ENCODE measurements at places on chromosomes 11 and 22.
A peak's percentile ranks its signal among the peaks of the same experiment; 100 is the strongest.

DNA sequence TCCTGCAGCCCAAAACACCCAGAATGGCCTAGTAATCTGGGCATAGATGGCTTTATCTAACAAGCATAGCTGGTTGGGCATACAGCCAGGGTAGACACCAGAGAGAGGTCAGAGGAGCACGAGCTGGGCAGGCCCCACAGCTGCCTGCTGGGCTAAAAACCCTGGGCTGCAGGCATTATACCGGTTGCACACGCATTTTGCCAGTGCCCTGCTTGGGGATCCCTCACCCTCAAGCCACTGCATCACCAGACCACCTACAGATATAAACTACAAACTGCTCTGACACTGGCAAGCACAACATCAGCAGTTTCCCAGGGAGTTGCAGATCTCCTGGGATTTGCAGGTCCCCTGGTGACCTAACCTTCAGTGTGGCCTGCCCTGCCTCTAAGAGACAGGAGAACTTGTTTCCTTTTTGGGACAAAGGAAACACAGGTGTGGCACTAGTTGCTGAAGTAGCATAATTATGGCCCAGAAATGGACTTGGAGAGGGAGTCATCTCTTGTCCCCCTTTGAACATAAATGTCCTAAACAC, 79.1 kb upstream of the SC5D start:
- DNase-seq, result no peak

DNA sequence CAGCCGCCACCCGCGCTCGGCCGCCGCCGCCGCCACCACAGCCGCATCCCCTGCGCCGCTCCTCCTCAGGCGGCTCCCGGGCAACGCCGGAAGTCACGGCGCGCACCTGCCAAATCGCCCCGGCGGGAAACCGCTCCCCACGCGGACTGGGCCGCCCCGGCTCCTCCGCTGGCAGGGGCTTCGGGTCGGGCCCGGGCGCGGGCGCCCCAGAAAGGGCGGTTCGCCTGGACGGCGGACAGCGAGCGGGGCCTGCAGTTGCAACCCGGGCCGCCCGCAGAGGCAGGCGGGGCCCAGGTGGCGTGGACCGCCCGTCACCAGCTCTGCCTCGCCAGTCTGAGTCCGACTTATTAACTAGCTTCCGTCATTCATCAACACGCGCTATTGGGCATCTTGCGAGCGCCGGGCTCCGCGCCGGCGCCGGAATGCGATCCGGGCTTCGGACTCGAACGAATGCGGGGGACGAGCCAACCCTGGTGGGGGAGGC, at the start of gene HIRA:
Gene HIRA (minus strand): TSS at position 85 of the 484 bp plus-strand sequence. CDS start 257 bp downstream, outside the sequence.
- peak; percentile 82 for DNase-seq

DNA sequence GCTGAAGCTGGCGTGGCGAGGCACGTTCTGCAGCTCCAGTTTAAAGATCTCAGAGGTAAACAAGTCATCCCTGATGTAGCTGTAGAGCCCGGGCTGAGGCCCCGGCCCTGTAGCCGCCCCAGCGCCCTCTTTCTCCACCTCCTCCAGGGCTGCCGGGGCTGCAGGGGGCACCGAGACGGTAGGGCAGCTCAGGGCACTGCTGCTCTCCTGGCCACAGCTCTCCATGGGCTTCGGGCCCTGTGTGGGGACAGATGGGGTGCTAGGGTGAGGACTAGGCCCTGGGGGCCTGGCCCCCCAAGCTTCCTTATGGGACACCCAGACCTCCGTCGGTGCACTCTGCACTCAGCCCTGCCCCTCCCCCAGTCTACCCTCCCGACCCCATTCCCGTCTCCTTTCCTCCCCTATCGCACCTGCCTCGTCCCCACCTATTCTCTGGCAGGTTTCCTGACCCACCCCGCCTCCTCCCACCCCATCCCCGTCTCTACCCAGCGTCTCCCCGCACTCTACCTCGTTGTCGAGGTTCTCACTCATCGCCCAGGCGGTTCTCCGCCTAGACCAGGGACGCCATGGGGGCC, 559 bp downstream of the RANBP1 start:
- DNase-seq, result no peak

DNA sequence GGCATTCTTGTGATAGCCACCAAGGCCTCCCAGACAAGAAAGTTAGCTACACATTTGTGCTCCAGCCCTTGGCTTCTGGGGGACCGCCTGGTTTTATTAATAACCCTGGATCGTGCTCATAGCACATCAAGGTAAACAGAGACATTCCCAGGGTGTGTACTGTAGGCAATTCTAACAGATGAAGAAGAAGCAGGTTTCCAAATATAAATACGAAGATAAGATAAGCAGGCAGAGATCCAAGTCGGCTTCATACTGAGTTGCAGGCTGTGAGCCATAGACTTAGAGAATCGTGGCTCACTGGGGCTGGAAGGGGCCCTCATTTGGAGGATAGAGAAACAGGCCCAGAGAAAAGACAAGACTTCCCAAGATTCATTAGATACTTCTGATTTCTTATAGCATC, 131.4 kb downstream of the TENM4 start:
- DNase-seq, result no peak

GRCh38 chr22:19986410-19987341, 29.9 kb downstream of the ARVCF start:
- DNase-seq, result peak; percentile 50

DNA sequence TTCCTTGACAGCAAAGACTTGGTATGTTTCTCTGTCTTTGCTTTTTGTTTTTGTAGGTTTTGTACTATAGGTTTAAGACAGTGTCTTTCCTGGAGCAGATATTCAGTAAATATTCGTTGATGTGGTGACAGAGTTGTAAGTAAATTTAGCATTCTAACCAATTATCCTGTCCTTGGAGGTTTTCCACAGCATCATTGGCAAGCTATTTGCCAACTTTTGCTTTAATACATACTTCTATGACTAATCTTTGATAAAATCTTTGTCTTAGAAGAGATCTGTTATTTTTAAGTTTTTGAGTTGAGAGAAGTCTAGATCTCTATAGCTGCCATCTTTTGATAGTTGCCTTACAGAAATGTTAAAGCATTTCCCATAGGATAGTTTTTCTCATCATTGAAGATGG, 3.8 kb downstream of the USP47 start:
- DNase-seq, result no peak

DNA sequence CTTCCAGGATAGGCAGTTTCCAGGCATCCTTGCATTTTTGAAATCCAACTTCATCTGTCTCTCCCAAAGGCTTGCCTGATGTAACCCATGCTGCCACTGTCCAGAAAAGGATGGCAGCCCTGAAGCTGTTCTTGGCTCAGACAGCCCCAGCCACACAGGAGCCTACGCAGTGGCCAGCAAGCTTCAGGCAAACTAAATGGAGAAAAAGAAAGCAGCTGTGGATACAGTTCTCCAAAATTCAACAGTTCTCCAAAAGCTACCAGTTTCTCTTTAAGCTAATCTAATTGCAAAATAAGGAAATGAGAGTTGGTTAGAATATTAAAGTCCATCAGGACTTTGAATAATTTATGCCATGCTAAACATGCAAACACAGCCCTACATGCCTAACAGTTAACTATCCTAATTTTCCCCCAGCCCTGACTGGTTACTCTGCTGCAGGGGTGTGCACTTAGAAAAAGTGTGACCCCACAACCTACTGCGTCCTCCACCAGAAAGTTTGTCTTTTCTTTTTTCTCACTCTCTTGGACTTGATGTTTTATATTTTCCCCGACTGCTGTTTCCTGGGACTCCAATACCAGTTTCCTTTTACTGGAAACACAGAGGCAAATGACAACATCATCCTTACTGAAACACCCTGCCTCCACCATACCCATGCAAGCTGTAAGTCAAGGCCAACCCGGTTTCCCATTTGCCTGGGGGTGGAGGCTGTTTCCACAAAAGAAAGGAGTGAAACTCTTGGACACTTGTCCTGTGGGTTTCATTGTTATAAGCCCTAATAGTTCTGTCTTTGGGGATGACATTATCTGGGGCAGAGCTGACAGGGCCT, 69.1 kb upstream of the OR5AN1 start:
- no peak for DNase-seq

DNA sequence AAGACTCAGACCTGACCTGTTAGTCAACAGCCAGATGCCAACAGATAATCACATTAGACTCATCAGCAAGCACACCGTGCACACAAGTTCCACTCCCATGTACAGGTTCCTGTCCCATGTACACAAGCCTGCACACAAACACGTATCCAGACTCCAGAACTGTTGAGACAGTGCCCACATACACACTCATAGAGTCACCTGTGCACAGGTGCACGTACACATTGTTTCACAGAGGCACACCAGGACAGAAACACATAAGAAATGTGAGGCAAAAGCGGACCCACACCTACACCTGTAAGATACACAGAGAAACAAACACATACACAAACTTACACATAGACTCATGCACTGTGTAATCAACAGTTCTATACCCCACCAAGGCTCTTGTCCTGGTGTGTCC, 2.7 kb upstream of the ZNF74 start:
- DNase-seq, result no peak

- peak; percentile 72 for DNase-seq
These were observed 27.7 kb upstream of the PARVB start for GRCh38 chr22:43996170-43996980.

- DNase-seq, result no peak
These were observed 46.7 kb upstream of the CCDC34 start for GRCh38 chr11:27409742-27410141.

GRCh38 chr11:104061853-104062521, 25.5 kb downstream of the DDI1 start:
- no peak for DNase-seq

DNA sequence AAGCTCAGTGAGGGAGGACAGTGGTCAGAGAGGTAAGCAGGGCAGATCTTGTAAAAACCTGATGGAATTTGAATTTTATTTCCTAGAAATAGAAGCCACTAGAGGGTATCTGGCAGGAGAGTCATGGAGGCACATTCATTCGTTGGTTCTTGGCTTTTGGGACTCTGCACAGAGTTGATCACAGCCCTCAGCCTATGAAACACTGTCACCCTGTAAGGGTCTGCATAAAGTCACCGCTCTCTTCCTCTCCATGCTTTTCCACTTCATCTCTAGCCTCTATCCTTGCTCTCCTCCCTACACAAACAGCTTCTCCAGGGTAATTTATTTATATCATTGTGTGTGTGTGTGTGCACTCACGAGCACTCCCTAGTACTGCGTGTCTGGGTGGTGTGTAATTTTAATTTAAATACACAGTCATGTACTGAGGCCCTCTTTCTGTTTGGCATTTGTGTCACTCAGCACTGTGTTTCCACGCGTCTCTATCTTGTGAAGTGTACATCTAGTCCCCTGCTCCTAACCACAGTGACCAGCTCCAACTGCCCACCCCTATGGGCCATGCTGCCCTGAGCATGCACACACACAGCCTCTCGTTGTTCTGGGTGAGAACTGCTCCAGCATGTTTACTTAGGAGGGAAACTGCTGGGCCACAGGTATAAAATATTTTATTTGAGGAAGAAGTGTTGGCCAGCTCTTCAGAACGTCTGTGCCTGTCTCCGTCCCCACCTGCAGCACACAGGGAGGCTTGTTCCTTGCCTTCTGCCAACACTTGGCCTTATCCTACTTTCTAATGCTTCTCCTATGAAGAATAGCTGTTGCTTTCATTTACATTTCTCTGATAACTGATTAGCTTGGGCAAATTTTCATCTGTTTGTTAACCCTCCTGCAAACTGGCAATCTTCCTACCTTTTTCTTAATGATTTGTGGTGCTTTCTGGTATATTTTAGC, 4.5 kb downstream of the KCNQ1OT1 start:
- no peak for DNase-seq

DNA sequence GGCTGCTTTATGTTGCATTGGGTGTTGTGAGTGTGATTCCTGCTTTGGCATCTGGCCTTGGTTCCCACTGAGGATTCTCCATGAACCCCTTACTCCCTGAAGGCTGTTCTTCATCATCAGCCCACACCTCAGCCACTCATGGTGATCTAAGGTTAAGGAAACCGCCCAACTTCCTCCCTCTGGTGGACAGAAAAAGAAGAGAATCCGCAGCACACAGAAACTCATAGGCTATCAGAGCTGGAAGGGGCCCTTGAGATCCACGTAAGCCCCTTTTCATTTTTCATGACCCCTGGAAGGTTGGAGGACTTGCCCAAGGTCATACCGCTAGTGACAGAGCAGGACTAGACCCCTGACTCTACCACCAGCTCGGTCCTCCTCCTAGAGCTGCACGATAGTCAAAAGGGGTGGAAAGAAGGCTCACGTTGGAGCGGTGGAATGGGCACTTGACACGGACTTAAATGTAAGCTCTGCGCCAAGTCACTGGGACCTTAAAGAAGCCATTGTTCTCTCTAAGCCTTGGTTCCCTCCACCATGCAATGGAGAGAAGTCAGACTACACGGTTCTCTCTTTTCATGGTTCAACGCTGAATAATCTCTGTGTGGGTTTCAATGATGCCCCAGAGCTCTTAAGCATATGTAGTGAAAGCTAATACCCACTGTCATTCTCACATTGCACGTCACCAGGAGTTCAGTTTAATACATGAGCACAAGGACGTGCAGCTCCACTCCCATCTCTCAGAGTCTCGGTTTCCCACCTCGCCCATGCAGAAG, 83.6 kb upstream of the CRTAM start:
- peak; percentile 39 for DNase-seq

- DNase-seq, result no peak
These were observed 108.3 kb downstream of the TIMP3 start for GRCh38 chr22:32909581-32910428.

DNA sequence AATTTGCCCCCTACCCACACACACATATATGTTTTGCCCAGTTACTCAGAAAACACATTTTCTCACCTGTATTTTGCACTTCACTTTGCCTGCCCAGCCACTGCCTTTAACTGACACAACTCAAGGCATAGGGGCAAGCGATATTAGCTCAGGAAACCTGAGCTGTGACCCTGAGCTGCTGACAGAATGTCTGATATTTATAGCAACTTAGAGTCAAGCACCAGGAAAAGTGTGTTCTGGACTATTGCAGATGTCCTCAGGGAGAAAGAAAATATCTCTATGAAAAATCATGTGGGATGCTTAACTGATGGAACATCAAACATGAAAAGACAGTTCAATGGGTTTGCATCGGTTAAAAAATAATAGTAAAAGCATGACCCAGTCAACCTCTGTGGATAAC, 63.9 kb upstream of the SLC35C1 start:
- no peak for DNase-seq

DNA sequence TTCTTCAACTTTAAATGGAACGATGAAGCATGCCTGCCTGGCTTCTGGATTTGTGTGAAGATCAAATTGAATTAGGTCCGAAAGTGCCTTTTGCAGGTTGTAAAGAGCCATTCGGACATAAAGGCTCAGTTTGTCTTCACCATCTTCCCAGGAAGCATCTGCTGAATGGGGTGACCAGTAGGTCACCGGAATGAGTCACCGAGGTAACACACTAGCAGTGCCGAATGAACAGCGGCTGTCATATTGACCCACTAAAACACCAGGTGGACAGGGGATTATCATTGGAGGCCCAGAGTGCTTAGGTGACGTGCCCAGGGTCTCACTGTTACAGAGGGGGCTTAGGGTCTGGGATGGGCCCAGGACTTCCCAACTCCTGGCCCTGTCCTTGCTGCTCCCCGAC, 43.1 kb upstream of the MYH9 start:
- DNase-seq, result no peak

- DNase-seq, result no peak
These were observed 696.0 kb upstream of the CCDC179 start for GRCh38 chr11:23556163-23556750.

GRCh38 chr22:47654922-47655491, 892.6 kb downstream of the TBC1D22A start:
- DNase-seq, result no peak
